ENCODE measurements at places on chromosomes 3 and 15.

DNA sequence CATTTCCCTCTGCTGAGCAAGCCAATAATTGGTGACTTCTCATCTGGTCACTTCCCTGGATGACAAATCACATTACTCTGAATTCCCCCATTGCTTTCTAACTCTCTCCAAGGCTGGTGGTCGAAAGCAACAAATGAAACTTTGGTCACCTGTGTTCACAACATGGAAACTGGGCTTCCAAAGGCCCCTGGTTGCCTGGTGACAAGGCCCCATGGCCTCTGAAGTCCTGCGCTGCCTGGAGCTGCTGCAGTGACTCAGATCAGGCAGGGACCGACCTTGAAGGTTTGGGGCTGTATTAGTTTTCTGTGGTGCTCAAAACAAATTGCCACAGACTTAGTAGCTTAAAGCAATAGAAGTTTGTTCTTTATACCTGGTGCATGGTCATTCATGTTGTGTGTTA is 345.3 kb downstream of the WDR72 start:
- no peak for DNase-seq

DNA sequence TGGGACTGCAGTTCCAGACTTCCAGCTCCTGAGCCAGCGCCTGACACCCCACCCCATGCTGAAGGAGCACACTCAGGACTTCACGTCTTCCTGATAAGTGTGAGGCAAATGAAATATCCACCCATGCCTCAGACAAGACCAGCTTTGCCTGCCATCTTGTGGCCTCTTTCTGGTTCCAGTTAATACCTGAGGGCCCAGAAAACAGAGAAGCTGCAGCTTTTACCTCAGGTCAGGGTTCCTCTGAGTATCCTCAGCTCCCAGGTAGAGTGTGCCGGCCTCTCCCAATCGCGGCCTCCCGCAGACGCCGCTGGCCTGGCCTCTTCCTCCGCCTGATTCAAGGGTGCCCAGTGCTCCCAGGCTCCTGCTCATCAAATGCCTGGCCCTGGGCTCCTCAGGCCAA is 5.1 kb upstream of the KLHL6 start:
- peak; percentile 43 for DNase-seq

- DNase-seq: no peak
Observed at GRCh38 chr3:64956711-64957325, 269.0 kb upstream of the ADAMTS9 start.

DNA sequence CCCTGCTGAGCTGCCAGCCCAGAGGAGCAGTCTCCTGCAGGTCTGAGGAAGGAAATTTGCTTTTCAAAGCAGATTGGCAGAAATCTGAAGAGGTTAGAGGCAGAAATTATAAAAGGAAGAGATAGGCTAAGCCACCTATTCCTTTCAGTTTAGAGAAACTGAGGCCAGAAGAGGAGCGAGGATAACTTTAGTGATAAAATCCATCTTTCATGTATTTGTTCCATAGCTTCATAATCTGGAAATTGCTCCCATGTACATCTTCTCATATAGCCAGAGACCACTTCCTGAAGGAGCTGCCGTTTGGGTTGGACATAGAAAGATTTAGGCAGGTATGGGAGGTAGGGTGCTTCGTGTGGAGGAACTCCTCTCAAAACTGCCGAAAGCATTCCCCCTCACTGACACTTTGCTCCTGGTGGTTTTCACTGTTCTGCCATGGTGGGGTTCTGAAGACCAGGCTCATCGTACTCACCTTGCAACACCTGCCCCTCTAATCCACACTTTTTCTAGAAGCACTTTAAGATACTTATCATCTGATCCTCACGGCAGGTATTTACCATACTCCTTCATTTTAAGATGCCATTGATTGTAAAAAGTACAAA is 670 bp upstream of the ACAP2 start:
- DNase-seq: no peak

All from common myeloid progenitor, CD34-positive (primary cell).